T-helper 17 cell (primary cell): ENCODE measurements at places on chromosomes 6 and 20. TPM values are rescaled to one million over a fixed set of nuclear protein-coding genes. Genes with fewer than 3 reads are reported as not detected.

Gene GHRH
- not detected for total RNA-seq

Gene SLC35F1
- total RNA-seq, result not detected

Gene VSX1
- total RNA-seq, result not detected

Gene CASS4
- total RNA-seq, result 7.1 TPM

Gene MUCL3
- not detected for total RNA-seq

Gene ADA
- 36.0 TPM for total RNA-seq

Gene CYP39A1
- total RNA-seq, result not detected

Gene CLVS2
- not detected for total RNA-seq

Gene ENPP1
- 2.1 TPM for total RNA-seq

Gene C6orf141
- total RNA-seq, result not detected

Gene SLC13A3
- 0.10 TPM for total RNA-seq

Gene SNAP25
- total RNA-seq, result not detected

Gene NMBR
- total RNA-seq, result not detected

Gene TREML4
- total RNA-seq, result not detected
